ENCODE measurements at places on chromosomes 6 and 20.
A peak's percentile ranks its signal among the peaks of the same experiment; 100 is the strongest.

DNA sequence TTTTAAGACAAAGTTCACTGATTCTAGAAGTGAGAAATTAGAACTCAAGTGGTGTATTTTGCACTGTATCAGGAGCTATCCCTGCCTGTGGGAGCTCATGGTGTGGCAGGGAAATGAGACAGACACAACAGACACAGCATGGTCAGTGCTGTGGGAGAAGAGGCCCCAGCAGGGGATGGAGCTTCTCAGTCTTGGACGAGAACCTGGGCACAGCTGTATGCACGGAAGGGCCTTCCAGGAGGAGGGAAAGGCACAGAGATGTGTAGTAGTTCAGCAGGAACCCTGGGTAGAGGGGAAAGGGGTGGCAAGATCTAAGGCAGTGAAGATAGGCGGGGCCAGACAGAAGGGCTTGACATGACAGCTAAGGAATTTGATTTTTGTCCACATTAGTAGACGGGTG, 48.8 kb upstream of the KIF25 start:
- DNase-seq, result no peak

- no peak for DNase-seq
Observed at GRCh38 chr20:23232219-23232581, 118.4 kb upstream of the NXT1 start.

- DNase-seq, result no peak
Observed at GRCh38 chr6:116286773-116287358, 7.1 kb upstream of the TSPYL1 start.

- no peak for DNase-seq
Observed at GRCh38 chr6:7604003-7604402, 14.0 kb downstream of the SNRNP48 start.

- peak; percentile 73 for DNase-seq
Observed at GRCh38 chr6:37210313-37210968, 40.5 kb downstream of the PIM1 start.

- DNase-seq, result no peak
Observed at GRCh38 chr6:154394571-154394970, 38.0 kb upstream of the IPCEF1 start.

DNA sequence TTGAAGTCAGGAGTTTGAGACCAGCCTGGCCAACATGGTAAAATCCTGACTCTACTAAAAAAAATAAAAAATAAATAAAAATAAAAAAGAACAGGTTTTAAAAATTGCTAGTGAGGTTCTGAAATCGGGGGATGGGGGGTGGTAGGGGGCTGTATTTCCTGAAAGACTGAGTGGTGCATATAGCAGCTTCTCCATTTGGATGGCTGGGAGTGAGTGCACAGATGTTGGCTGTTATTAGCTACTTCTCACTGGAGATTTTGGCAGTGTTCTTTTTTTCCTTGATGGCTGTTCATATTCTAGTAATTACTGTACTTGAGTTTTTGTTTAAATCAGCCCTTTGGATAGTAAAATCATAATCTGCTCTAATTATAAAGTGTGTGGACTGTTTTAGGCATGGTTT, 79.8 kb downstream of the RTN4IP1 start:
- DNase-seq, result no peak

DNA sequence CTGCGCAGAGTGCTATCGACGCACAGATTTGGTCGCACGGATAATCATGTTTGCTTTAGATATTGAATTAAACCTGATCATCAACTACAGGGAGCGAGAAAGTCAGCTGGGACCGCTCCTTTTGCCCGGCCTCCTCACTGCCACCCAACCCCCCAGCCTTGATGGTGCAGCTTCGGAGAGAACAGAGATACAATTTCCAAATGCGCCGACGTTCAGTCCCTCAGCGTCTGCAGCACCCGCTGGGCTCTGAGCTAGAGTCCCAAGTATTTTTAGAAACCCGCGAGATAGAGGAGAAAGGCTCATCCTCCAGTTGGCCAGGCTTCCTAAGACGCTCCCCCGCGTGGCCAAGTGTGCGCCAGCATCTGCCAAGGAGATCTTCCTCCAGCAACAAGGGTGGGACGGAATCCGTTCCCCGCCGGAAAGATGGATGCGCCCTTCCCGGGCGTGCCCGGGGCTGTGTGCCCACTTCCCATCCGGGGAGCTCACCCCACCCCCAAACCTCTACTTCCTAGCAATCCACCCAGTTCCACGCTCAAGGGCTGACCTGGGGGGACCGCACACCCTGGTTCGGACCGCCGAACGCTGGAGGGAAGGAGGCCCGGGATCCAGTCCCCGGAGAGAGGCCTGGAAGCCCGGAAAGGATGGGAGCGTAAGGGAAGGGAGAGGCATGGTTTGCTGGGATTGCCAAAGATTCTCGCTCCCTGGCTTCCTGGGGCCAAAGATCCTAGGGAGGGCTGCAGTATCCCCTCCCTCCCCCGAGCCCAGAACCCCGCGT, 4.1 kb downstream of the NKX2-2 start:
- DNase-seq, result peak; percentile 35

GRCh38 chr20:37351689-37352607, 6.0 kb downstream of the SRC start:
- DNase-seq, result no peak

DNA sequence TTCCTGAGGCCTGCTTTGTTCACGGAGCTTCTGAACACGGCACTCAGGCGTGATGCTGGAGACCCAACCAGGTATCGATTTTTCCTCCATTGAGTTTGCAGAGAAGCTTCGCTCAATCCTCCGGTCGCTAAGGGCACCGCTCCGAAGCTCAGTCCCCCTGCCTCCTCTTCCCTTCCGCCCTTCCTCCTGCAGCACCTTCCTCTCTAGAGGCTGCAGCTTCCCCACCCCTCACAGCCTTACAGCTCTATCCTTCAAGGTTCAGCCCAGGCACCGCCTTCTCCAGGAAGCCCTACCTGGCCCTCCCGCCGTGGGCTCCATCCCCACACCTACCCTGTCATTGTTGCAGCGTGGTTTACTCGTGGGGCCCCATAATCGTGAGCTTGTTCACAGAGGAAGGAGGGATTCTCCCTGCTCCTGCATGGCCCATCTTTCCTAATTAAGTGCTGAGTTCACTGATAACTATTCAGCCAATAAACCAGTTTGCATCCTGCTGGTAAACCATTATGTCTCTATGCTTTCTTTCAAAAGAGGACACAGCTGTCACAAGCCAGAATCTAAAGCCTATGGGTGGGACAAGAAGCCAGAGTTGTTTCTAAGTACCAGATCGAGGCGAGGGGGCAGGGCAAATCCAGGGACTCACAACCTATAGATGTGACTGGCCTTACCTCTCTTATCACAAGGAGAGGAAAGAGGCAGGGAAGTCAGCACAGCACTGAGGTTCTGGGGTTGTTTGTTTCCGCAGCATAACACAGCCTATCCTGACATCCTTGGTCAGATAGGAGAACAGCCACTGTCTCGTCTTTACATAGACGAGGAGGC, 152.0 kb downstream of the GRM4 start:
- no peak for DNase-seq

DNA sequence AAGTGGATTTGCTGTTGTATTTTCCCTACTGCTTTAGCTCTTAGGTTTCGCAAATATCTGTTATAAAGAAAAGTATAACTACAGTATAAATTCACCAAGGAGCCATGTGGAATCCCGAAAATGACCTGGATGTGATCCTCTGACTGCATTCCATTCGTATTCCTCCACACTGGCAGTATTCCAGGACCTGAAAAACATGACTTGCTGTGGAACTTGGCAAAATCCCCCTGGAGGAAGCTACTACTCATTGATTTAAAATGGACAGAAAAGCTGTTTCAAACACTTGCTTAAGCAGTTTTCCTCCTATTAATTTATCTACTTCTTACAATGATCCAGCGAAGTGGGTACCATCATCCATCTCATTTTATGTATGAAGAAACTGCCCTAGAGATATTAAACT, 13.3 kb upstream of the ENPP5 start:
- DNase-seq, result no peak

DNA sequence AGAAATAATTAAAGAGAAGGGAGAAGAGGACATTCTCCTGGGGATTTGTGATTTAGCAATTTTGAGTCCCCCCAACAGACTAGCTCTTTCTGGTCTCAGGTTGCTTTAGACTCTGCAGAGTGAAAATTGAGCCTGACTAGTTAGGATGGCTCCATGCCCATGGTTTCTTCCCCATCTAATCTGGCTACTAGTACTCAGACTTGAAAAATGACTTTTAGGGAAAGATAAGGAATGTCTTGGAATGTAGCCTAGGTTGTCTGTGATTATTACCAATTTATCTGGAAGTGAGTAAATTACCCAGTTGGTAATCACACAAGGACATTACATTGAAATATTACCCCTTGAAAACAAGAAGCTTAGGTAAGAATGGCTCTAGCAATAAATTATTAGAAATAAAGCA, 4.2 kb downstream of the BEND6 start:
- no peak for DNase-seq

- no peak for DNase-seq
Observed at GRCh38 chr6:161533266-161533665, 259.4 kb upstream of the AGPAT4 start.

GRCh38 chr6:79782792-79783580, 151.9 kb downstream of the SH3BGRL2 start:
- DNase-seq, result no peak

- no peak for DNase-seq
Observed at GRCh38 chr6:63477422-63478040, 94.7 kb upstream of the LOC128125822 start.

DNA sequence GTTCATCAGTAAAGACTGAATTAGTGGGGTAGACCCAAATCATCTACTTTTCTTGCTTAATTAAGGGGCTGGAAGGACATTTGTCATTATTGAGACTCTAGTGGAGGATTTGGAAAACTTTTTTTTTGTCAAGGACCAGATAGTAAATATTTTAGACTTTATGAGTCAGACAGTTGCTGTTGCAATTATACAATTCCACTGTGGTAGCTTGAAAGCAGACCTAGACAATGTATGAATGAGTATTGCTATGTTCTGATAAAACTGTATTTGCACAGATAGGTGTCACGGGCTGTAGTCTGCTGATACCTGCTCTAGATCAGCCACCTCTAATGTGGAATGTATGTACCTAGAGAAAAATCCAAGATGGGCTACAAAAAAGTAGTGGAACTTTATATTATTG, 175.0 kb downstream of the CARMIL1 start:
- no peak for DNase-seq

DNA sequence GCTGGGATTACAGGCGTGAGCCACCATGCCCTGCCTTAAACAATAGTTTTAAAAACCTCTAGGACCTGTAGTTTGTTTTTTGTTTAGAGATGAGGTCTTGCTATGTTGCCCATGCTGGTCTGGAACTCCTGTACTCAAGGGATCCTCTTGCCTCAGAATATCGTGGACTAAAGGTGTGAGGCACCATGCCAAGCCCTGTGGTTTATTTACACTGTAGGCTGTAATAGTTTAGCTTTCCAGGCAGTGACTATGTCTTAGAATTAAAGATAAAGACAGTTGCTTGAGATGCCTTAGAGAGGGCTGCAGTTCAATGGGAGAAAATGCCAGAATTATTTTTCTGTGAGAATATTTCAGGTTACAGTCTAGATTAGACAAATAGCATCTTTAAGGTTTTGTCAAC, 72.9 kb downstream of the SGK1 start:
- DNase-seq, result no peak

GRCh38 chr6:47992809-47993208, 118.2 kb downstream of the PTCHD4 start:
- DNase-seq, result no peak

DNA sequence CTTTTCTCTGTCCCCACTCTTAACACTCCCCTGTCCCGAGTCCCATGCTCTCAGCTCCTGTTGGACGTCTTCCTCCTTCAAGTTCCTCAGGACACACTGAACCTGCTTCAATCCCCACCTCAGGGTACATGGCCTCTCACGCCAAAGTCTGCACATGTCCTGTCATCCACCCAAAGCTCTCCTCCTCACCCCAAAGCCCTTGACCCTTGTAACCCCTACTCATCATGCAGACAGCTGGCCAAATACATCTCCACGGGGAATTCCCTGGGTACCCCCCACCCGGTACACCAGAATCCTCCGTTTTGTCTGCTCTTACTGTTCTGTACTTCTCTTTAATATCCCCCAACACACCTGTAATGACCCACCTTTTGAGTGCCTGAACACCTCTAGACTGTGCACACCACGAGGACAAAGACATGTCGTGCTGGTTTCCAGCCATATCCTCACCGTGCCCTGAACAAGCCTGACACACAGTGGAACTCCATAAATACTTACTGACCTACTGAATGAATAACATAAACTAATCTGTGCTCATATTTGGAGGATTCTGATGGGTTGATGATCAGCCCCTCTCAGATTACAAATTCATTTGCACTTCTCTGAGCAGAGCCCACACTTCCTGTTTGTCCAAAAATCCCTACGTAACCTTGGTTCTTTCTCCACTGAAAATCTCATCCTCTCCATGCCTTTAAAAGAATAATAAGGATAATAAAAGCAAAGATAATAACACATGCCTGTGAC, 66.8 kb upstream of the EYA2 start:
- no peak for DNase-seq

DNA sequence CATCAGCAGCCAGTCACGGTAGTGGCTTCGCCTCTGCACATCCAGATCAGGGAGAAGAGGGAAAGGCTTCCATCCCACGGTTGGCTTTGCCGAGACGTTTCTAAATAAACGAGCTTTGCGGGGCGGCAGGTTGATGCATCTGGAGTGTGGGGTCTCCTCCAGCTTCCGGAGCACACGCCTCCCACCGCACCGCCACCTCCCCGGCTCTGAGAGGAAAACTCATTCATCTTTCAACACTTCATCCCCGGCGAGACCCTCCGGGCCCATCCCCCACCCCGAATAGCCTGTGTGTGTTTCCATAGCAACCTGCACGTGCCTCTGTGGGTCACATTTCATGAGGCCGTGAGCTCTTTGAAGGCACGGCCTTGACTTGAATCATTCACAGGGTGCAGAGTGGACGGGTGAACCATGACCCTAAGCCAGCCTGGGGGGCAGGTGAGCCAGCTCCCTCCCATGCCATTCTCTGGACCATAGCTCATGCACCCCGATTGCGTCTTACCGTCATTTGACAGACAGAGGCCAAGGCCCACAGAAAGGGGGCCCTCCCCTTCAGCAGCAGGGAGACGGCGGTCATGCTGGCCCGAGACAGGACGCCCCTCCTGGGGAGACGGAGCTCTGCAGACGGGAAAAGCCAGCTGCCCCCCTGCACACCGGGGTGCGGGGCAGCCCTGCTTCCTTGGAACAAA, 16.2 kb upstream of the CHRNA4 start:
- DNase-seq, result no peak

GRCh38 chr6:36139431-36139830, 9.1 kb downstream of the MAPK13 start:
- DNase-seq, result peak; percentile 35

DNA sequence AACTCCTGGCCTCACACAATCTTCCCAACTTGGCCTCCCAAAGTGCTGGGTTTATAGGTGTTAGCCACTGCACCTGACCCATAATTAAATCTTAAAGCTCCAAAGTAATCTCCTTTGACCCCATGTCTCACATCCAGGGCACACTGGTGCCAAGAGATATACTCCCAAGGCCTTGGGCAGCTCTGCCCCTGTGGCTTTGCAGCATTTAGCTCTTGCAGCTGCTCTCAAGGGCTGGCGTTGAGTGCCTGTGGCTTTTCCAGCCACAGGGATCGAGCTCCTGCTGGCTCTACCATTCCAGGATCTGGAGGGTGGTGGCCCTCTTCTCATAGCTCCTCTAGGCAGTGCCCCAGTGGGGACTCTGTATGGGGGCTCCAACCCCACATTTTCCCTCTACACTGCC, 49.3 kb upstream of the CD2AP start:
- no peak for DNase-seq
